ENCODE measurements at places on chromosomes 1 and 21.

- peak; percentile 66 for DNase-seq
Measured at GRCh38 chr1:41670217-41670957, 185.9 kb upstream of the EDN2 start.

DNA sequence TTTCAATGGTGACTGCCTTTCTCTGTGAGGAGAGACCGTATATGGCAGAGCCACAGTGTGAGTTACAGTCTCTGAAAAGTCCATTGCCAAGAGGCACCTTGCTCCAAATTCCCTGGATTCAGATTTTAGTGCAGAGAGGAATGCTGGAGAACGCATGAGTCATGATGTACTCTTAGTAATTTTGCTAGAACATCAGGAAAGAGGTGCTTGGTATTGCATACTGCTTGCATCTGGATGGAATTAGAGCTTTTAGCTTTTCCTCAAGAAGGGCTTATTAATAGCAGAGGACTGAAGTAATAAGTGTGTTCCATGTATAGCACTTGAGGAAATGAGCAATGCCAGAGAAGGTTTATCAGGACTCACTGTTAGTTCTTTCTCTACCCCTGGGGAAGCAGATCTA is 40.5 kb upstream of the AKT3 start:
- peak; percentile 13 for DNase-seq

- DNase-seq: no peak
Measured at GRCh38 chr1:42737986-42738677, 1.9 kb downstream of the CLDN19 start.

DNA sequence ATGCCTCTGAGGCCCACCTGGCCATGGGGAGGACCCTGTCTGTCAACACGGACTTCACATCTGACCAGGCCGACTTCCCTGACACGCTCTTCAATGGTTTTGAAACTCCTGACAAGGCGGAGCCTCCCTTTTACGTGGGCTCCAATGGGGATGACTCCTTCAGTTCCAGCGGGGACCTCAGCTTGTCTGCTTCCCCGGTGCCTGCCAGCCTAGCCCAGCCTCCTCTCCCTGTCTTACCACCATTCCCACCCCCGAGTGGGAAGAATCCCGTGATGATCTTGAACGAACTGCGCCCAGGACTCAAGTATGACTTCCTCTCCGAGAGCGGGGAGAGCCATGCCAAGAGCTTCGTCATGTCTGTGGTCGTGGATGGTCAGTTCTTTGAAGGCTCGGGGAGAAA is 101.8 kb downstream of the ADARB1 start:
- DNase-seq: no peak

DNA sequence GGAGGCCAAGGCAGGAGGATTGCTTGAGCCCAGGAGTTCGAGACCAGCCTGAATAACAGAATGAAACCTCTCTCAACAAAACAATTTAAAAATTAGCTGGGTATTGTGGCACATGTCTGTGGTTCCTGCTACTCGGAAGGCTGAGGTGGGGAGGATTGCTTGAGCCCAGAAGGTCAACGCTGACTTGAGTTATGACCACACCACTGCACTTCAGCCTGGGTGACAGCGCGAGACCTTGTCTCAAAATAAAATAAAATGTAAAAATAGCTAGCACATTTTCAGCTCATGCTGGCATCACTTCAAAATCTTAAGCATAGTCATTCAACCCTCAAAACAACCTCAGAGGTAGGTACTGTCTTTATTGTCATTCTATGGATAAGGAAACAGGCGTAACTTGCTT is 6.4 kb downstream of the JAK1 start:
- no peak for DNase-seq

GRCh38 chr21:36783612-36784374 is 84.9 kb downstream of the SIM2 start:
- peak; percentile 94 for DNase-seq

GRCh38 chr1:1761504-1762376 is 16.5 kb downstream of the NADK start:
- no peak for DNase-seq

GRCh38 chr21:29647353-29647781 is 292.4 kb downstream of the GRIK1 start:
- DNase-seq: no peak

DNA sequence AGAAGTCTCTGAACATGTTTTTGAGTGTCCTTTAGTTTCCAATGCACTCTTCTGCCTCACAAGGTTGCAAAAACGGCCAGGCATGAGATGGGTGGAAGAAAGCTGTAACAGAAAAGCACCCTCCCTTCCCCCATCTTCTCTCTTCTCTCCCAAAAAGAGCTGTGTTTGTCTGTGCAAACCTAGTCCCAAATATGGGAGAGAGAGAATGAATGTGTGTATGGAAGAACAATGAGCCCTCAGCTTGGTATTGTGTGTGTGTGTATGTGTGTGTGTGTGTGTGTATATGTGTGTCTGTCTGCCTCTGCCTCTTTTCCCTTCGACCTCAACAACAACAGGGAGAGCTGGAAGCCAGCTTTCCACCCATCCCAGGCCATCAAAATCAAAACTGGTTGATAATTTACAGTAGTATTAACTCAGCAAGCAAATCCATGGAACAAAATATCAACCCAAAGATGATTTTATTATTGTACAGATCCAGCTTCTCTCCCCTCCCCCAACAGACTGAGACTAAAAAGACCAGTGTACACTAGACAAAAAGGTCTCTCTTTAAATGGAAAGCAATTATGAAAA is 1.8 kb downstream of the RERE start:
- DNase-seq: peak; percentile 32

GRCh38 chr1:37448185-37448584 is 26.2 kb upstream of the ZC3H12A start:
- DNase-seq: no peak

GRCh38 chr1:207888652-207889051 is 22.3 kb downstream of the CD34 start:
- DNase-seq: no peak

DNA sequence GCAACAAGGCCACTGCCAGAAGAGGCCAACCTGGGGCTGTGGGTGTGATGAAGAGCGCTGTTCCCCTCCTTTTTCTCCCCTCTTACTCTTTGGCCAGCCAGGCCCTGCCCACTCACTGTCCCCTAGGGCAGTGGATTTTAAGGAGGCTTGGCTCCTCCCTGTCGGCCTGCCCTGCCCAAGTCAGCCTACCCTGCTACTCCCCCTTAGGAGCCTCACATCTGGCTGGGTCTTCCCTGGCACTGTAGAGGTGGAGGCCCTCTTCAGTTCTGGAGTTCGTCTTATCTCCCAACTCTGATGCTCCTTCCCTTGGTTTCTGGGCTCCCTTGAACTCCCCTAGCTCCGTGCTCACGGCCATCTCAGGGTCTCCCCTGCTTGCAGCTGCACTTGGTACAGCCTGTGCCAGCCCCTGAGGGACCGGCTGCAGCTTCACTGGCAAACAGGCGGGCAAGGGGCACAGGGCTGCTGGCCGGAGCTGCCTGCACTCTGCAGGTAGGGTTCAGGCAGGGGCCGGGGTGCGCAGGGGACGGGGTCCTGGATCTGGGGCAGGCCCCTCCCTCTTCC is 4.0 kb downstream of the AMPD2 start:
- DNase-seq: no peak

DNA sequence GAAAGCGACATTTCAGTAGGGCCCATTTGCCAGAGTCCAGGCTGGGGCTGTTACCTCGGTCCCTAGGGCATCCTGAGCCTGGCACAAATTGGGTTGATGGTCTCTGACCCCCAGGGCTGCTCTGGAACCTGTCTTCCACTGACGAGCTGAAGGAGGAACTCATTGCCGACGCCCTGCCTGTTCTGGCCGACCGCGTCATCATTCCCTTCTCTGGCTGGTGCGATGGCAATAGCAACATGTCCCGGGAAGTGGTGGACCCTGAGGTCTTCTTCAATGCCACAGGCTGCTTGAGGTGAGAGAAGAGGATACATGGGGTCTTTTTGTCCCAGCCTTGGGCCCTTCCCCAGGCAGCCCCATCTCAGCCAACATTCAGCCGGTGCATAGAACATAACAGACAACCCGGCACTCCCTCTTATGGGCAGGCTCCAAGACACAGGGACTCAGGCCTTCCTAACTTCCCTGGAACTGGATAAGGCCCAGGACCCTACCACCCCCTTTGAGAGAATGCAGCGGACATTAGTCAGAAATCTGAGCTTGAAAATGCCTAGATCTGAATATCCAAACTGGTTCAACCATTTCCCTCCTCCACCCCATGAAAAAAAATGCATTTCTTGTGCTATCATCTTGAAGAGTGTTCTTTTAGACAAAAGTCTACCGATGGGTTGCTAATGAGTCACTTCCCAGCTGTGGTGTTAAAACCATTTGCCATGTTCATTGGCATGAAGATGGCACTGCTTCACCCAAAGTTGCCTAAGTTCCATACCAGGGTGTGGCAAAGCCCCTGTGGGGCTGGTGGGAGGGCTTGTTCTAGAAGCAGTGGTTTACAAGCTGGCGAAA is 35.4 kb downstream of the PKP1 start:
- DNase-seq: no peak

- DNase-seq: no peak
Measured at GRCh38 chr1:233584931-233585330, 29.0 kb upstream of the KCNK1 start.

GRCh38 chr1:152926091-152926490 is 17.7 kb downstream of the IVL start:
- DNase-seq: peak; percentile 54

DNA sequence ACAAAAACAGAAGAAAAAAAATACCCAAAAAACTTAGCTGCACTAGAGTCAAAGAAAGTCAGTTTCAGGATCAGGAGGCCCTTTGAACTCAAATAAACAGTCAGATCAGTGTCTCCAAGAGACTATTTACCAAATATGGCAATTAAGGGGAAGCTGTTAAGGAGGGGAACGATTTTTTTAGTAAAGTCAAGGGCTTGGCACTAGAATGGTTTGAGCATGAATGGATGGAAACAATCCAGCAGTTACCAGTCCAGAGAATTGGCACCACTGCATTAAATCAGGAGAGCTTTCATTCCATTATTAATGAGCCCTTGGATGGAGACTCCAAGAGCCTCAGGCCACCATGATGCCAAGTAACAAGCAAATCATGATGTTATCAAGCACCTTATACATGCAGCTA is 7.2 kb downstream of the TRAPPC3 start:
- DNase-seq: no peak

DNA sequence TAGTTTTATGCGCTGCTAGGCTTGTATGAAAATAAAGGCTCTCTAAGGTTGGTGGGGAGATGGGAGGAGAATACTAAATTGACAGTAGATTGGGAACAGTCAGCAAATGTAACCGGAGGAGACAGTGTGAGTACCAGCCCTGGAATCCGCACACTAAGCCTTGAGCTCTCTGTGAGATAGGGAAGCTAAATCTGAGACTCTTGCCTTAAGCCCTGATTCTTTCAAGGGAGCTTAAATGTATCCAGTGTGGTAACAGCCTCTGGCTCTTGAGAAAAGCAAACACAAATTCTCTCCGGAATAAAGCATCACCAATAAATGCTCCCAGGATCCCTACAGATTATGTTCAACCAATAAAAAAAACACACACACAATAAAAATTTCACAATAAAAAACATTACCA is 33.0 kb upstream of the PDPN start:
- no peak for DNase-seq

- DNase-seq: no peak
Measured at GRCh38 chr1:232978091-232978634, 27.8 kb downstream of the NTPCR start.

DNA sequence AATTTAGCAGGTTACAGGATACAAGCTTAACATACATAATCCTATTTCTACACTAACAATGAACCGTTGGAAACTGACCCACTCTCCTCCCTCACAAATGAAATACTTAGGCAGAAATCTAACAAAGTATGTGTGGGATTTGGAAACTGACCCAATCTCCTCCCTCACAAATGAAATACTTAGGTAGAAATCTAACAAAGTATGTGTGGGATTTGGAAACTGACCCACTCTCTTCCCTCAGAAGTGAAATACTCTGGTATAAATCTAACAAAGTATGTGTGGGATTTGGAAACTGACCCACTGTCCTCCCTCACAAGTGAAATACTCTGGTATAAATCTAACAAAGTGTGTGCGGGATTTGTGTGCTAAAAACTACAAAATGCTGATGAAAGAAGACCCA is 60.3 kb downstream of the TRAF5 start:
- no peak for DNase-seq

DNA sequence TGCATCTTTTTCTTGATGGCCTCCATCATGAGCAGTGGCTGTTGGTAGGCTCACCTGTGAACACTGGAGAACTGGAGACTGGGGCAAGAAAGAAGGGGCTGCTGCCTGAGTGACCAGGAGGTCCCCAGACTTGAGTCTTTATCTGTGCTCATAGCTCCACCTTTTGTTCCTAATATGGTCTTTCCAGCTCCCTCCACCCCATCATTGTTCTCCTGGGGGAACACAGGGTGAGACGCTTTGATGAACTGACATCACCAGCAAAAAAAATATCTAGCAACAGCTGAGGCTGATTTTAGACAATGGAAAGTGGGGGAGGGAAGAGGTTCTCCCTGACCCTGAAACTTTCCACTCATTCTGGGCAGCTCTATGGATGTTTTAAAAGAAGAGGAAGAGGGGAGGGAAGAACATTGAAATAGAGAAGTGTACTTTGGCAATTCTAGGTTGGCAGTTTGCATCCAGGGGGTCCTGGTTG is at the start of gene TPM3:
TPM3 (minus strand) TSS at position 111 of the 472 bp plus-strand sequence; CDS start at position 29, 82 bp downstream.
- DNase-seq: no peak

- no peak for DNase-seq
Measured at GRCh38 chr1:110541906-110542395, 23.0 kb upstream of the KCNA10 start.

DNA sequence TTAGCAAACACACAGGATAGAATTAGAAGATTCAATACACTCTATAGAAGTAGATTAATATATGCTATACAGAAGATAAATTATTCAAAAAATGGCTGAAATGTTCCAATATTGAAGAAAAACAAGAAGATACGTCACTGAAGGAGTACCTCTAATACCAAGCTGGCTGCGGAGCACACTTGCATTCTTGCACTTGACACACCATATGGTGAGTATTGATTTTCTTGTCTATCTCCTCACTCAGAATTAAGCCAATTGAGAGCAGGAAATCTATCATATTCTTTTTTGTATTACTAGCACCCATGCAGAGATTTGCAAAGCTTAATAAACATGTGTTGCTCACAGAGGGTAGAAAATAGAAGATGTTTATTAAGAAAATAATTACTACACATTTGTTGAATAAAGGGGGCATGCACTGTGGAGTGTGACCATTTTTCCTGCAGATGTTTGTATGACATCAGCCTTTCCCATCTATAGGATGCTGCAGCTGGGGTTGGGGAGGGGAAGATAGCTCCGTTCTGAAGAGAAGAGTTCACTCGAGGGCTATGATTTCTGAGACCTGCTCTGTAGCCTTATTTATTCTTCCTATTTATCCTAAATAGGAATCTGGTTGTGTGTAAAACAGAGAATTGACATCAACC is 318.1 kb downstream of the HHIPL2 start:
- DNase-seq: no peak

DNA sequence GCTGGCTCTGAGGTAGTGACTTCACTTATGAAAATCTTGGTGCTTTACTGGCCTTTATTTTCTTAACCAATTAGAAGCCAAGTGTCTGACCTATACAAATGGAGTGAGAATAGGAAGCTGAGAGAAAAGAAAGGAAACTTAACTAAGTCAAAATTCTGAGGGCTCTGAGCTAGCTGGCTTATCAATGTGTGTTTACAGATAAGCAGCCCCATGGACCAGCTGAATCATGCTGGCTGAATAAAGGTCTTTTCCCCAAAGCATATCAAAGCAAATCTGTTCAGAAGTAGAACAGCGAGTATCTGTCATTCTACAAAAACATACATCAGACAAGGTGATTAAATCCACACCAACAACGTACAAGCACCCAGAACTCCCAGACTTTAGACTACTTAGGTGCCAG is 117.2 kb downstream of the BRINP2 start:
- no peak for DNase-seq

- peak; percentile 20 for DNase-seq
Measured at GRCh38 chr1:48591181-48591580, 119.2 kb upstream of the SPATA6 start.
